ENCODE measurements at places on chromosomes 12 and 14.
A peak's percentile ranks its signal among the peaks of the same experiment; 100 is the strongest.

GRCh38 chr12:15782667-15783066 lies 6.5 kb downstream of the EPS8 start:
- no peak for DNase-seq

GRCh38 chr12:132354211-132354981 lies 25.0 kb upstream of the GALNT9 start:
- no peak for DNase-seq

DNA sequence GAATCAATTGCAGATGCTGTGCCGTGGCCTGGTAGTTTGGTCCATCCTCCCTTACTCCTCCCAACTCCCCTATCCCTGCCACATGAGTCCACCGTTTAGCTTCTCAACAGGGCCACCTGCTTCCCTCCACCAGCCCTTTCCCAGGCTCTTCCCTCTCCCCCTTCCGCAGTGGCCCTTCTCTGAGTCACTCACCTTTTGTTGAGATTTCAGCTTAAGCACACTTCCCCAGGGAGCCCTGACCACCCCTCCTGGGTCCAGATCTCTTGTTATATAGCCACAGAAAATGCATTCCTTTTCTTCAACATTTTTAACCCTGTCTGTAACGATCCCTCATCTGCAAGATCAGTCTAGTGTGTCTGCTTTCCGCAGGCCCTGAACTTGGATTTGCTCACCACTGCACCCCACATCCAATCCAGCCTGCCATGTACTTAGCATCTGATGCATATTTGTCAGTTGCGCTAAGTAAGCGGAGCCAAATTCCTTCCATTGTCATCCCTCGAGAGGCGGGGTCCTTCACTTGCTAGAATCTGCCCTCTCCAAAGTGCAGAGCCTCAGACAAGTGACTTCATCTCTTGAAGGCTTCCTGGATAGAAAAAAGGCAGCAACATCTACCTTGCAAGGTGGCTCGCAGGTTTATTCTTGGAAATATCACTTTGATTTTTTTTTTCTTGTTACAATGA lies 41.1 kb downstream of the TMEM63C start:
- no peak for DNase-seq

DNA sequence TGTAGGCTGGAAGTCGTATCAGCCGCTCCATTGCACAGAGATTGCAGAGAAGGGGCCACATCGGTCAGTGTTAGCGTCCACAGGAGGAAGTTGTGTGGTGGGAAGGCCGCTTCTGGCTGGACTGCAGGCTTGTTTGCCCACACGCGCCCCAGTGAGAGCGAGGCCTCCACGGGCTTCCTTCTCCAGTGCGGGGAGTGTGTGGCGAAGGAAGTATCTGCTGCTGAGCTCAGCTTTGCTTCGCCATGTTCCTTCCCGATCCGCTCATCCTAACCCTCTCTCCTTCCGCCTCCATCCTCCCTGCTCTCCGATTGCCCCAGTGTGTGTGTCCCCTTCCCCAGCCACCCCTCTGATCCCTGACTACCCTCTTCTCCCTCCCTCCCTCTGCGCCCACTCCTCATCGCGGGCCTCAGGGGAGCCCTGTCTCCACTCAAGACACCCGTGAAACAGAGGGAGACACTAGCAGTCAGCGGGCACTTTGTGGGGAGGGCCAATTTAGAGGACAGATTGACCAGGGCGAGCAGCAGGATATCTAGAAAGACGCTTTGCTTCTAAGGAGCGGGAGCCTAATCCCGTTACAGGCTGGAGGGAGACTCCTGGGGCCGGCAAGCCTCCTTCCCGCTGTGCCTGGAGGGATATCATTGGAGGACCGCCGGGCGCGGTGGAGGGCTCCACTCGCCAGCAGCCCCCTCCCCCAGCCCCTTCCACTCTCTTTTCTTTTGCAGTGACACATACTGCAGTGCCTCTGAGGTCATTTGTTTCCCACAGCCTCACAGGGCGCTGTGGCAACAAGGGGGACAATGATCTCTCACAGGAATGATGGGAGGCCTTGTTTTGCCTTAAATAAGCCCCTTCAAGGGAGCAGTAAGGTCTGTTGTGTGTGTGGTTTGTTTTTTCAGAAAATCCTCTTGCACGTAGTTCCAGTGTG lies 428.8 kb downstream of the ZFP36L1 start:
- peak; percentile 59 for DNase-seq

GRCh38 chr14:78598046-78598920 lies 428.1 kb downstream of the NRXN3 start:
- DNase-seq: peak; percentile 38

- DNase-seq: no peak
Observed at GRCh38 chr14:71563492-71564153, 368.6 kb upstream of the RGS6 start.

DNA sequence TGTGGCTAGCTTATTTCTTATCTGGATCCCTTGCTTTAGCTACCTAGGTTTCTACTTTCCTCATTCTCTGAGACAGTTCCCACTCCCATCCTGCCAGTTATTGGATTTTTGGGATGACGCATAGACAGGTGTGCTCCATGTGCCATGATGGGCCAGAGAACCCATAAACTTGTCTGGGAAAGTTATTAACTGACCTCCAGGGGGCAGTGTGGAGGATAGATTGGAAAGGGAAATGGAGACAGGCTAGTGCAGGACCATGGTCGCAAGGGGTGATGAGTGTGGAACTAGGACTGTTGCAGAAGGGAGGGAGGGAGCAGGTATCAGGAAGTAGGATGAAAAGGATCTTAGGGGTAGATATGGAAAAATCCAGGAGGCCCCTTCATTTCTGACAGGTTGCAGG lies 80.3 kb downstream of the ESRRB start:
- DNase-seq: no peak

GRCh38 chr12:109541413-109541726 lies 31.9 kb downstream of the MMAB start:
- DNase-seq: no peak

Measured in renal cortex interstitium (tissue), 15 donors.